ENCODE measurements at places on chromosomes 1 and 21.

DNA sequence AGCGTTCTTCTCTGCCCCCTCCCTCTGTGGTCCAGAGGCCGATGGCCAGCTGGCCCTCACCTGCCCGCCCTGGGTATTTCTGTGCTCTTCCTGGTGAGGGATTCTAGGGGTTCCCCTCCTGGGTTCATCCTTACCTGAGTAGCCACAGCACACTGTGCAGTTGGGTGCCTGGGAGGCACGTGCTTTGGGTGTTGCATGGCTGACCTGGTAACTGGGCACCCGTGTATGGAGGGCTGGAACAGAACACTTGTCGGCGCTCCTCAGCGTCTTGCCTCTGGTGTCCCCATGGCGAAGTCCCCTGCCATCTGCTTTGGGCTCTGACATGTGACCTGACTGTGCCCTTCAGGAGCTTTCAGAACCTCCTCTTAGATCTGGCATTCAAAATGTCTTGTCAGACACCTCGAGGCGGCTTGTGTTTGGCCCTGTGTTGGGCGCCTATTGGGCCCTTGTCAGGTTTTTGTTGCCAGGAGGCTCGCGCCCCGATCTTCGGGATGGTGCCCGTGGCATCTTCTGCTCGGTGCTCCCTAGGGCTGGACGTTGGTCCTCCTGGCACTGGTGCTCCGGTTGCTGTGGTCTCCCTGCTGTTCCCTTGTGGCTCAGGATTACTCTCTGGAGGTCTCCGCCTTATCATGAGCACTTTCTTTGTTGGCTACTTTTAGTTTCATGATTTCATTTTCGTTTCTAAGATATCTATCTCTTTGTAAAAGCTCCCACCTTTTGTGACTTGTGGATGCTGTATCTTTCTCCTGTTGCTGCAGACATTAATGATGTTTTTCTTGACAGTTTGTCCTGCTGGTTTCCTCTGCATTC lies 28.5 kb downstream of the SKI start:
- no peak for DNase-seq

- DNase-seq: peak; percentile 78
These were observed 21.3 kb downstream of the GPSM2 start for GRCh38 chr1:108897865-108898720.

DNA sequence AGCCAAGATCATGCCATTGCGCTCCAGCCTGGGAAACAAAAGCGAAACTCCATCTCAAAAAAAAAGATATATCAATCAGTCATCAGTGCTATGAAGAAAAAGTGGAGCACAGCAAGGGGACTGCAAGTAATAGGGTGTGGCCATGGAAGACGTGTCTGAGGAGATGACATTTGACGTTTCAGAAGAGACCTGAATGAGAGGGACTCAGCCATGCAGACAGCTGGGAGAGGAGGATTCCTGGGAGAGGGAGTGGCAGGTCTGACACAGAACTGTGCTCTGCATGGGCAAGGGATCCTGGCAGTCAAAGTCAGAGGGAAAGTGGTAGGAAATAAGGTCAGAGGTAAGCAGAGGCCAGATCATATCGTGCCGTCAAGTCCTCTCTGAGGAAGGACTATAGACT lies 3.3 kb downstream of the LAX1 start:
- no peak for DNase-seq

DNA sequence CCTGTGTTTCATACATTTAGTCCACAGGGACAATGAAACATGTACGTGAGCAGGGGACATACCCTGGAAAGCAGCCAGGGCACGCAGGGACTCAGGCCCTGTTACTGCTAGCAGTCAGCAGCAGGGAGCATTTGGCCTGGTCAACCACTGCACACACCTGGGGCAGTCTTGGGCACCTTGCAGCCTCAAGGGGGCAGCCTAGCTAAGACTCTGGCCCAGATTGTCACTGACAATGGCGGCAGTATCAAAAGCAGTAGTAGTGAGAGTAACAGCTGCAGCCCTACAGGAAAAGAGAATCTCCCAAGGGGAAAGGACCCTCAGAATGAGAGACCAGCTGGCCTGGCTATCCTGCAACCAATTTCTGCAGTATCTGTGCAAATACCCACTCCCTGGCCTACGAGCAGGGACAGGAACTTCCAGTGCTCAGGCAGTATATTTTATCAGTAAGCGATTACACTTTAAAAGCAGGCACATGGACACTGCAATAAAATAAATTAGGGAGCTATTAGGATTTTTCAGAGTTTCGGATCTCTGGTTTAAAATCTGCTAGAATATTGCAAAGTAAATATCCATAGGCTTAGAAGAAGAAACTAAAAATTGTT lies 475.6 kb downstream of the LTN1 start:
- peak; percentile 75 for DNase-seq

GRCh38 chr1:180893614-180894013 lies 19.1 kb upstream of the KIAA1614 start:
- DNase-seq: no peak

DNA sequence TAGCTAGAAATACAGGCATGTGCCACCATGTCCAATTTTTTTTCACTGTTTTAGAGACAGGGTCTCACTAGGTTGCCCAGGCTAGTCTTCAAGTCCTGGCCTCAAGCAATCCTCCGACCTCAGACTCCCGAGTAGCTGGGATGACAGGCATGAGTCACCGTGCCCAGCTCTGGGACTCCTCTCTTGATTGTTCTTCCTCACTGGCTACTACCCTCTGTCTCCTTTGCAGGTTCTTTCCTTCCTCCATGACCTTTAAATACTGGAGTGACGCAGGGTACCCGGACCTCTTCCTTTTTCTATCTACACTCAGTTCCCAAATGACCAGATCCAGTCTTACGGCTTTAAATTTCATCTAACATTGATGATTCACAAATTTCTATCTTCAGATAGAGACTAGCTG lies 34.9 kb downstream of the ASH1L start:
- DNase-seq: no peak

DNA sequence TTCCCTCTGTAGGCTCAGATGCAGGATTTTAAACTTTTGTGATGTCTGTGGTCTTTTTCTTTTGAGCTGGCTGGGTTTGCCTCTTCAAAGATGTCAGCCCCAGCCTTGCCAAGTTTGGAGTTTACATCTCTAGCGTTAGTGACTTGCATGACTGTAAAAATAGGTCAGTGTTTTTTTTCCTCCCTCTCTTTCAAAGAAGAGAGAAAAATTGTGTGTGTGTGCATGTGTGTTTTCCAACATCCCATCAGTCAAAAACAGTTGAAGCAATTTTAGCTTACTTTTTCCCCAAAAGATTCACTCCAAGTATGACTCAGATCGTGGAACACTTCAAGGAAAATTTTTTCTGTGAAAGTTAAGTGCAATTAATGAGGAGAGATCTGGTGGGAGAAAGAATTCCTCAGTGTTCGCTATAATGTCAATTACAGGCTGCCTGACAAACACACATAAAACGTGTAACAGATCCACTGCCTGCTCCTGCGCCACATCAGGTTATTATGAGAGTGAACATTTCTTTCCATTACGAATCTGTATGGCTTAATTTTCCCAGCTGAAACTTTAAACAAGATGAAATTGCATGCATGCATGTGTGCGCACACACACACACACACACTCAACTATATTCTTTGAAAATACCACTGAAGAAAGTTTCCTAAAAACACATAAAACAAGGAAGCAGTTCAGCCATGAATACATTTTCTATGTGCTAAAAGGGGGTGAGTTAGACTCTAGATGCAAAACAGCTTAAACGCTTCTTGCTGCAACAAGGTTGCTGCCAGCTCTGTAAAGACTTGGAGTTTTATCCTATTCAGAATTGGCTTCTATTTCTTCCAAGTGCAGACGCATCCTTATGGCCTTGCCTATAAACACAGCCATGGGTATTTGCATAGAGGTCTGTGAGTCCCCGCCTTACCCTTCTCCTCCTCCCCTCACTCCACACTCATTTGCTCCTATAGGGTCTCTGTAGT lies 55.5 kb downstream of the TLR5 start:
- no peak for DNase-seq

DNA sequence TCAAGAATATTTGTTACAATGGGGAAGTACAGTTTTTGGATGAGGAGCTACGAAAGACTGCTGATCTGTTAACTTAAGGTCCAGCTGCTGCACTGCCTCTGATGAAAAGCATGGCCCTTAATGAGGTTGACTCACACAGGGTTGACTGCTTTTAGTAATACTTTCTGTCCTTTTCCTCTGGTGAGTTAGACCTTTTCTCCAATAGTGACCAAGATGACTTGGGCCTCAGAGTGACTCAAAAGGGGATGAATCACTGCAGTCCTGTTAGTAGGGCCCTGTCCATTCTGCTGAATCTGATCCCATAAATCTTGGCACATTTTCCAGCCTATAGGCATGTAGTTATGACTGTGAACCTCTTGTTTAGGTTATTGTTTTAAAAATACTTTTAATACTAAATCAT lies 2.7 kb downstream of the DISP1 start:
- no peak for DNase-seq

GRCh38 chr1:178223289-178223688 lies 129.4 kb downstream of the RASAL2 start:
- no peak for DNase-seq

- DNase-seq: peak; percentile 54
These were observed 33.8 kb upstream of the RPL11 start for GRCh38 chr1:23657659-23658275.

DNA sequence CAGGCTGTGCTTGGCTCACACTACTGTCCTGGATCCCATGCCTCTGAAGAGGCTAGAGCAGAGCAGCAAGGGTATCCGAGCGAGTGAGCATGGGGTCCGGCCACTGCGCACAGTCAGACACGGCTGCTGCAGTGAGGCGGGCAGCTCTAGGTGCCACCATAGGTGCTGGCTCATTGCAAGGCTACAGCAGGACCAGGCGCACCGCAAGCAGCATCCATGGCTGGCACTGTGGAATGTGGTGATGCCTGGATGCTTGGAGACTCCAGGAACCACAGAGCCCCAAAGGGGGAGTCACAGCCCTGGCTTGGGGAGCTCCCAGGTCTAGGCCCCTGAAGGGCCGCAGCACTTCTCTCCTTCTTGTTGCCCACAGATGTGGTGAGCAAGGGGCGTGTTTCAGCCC lies 47.2 kb downstream of the ATP6V1G3 start:
- no peak for DNase-seq

DNA sequence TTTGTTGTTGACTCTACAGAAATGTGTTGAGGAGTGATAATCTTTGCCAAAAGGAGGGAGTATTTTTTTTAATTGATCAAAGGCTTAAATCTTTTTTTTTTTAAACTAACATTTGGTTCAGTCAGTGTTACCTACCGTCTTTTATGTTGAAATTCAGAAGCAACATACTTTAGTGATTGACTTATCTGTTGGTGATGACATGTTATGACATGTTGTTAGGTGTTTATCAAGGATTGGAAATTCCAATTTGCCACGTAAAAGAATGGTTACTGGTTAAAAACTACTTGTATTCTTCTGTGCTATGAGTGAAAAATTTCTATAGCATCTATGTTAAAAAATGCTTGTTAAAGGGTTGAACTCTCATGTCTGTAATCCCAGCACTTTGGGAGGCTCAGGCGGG lies 61.2 kb downstream of the DNM3 start:
- no peak for DNase-seq

DNA sequence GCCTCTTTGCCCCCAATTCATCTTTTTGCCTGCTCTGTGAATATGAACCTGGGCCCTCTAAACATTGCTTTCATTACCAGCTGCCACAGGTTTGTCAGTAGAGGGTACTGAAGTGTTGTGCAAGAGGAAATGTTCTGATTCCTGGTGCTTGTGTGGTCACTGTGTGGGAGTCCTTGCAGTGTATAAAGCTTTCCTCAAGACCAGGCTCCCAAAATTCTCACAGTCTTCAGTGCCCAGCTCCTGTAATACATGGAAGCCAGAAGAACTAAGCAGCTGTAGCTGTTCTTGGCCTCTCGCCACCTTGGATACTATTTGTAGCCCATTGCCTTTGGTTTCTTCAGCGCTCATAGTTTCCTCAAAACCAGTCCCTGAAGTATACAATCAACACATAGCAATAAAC lies 1046.2 kb downstream of the BRINP3 start:
- DNase-seq: no peak

GRCh38 chr1:77188770-77189169 lies 30.5 kb downstream of the PIGK start:
- no peak for DNase-seq

DNA sequence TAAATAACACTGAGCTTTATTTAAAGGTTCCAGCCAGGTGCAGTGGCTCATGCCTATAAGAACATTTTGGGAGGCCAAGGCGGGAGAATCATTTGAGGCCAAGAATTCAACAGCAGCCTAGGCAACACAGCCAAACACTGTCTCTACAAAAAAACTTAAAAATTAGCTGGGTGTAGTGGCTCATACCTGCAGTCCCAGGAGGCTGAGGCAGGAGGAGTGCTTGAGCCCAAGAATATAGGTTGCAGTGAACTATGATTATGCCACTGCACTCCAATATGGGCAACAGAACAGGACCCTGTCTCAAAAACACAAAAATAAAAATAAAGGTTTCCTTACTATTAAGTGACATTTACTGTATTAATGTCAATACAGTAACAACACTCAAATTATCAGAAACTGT lies 2.1 kb downstream of the TAF12 start:
- DNase-seq: peak; percentile 61

- no peak for DNase-seq
These were observed 17.5 kb downstream of the RD3 start for GRCh38 chr1:211474451-211474850.

DNA sequence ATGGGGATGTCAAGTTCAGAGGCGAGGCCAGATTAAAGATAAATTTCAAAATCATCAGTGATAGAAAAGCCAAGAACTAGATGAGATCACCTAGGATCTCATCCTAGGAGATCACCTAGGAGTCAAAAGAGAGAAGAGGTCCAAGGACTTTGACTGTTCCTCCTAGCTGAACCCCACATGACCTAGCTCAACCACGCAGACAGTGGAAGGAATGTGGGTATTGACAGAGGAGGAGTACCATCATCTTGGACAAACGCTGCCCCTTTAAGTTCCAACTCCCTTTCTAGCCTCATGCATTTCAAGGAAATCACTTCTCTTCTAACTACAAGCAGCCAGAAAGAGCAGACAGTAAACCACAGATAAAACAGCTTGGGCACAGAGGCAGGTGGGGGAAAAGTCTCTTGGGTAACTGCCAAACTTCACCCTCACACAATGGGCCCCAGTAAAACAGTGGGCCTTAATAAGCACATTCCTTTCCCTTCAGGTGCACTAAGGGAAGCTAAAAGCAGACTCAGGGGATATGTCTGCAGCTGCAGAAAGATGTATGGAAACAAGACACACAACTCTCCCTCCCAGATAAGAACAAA lies 12.5 kb upstream of the FAM76A start:
- DNase-seq: peak; percentile 47

DNA sequence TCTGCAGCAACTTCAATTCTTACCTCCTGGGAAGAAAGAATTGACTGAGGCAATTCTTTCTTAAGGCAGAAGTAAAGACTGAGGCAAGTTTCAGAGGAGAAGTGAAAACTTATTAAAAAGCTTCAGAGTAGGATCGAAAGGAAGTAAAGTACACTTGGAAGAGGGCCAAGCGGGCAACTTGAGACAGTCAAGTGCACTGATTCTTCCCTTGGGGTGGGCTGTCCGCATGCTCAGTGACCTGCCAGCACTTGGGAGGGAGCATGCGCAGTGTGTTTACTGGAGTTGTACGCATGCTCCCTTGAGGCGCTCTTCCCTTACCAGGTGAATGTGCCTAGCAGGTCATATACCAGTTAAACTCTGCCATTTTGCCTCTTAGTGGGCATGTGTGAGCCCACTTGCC lies 55.3 kb upstream of the NBPF3 start:
- no peak for DNase-seq

Data from hematopoietic multipotent progenitor cell treated with erythropoietin and hydrocortisone succinate and interleukin-3 and kit ligand, for 8 days (in vitro differentiated cells).